ENCODE measurements at places on chromosomes 11 and 22. TPM values are rescaled to one million over a fixed set of nuclear protein-coding genes. Genes with fewer than 3 reads are reported as not detected.

OTOG gene
- total RNA-seq: not detected

GLYAT gene
- not detected for total RNA-seq

PRPF19 gene
- 80.2 TPM for total RNA-seq

MUC5AC gene
- not detected for total RNA-seq

IL18 gene
- total RNA-seq: not detected

SLC22A6 gene
- not detected for total RNA-seq

MOGAT2 gene
- total RNA-seq: not detected

HEPN1 gene
- total RNA-seq: not detected

UBQLN3 gene
- total RNA-seq: 0.34 TPM

FOLR3 gene
- total RNA-seq: not detected

NNMT gene
- total RNA-seq: not detected

CRYAB gene
- total RNA-seq: not detected

FERMT3 gene
- total RNA-seq: 172 TPM

TMPRSS6 gene
- 86.6 TPM for total RNA-seq

C22orf15 gene
- not detected for total RNA-seq

MMP11 gene
- total RNA-seq: 0.50 TPM

RASSF10 gene
- total RNA-seq: not detected

GVQW3 gene
- 1.6 TPM for total RNA-seq

MS4A3 gene
- not detected for total RNA-seq

DGKZ gene
- 78.9 TPM for total RNA-seq

DCPS gene
- 28.1 TPM for total RNA-seq

- peak; percentile 84 for ATAC-seq
Observed at GRCh38 chr22:37484480-37485394, 1.4 kb downstream of the MFNG start.

DNA sequence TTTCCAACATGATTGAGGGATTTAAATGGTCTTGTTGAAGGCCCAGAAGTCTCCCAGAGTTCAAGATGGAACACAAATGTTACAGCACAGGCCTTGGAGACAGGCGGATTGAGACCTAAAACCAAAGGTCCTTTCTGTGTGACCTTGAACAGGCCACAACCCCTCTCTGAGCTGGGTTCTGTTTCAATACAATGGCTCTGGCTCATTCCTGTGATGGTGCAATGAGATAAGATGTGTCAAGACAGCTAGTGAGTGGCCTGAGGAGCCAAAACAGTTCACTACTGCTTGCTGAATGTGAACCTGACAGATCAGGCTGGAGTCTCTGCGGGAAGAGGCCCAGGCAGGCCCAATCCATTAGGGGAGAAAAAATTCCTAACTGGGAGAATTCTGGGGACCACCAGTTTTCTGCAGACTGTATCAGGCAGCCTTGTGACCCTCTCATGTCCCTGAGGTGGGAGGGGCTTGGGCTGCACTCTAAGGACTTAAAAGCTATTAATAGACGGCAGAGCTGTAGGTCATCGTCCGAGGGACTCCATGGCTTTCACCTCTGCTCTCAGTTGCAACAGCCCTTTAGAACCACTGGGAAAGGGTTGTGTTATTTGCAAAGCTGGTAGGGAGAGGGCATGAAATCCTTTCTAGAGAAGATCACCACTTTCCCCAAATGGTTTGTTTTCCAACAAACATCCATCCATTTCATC, 126.1 kb upstream of the TEAD1 start:
- no peak for ATAC-seq

DNA sequence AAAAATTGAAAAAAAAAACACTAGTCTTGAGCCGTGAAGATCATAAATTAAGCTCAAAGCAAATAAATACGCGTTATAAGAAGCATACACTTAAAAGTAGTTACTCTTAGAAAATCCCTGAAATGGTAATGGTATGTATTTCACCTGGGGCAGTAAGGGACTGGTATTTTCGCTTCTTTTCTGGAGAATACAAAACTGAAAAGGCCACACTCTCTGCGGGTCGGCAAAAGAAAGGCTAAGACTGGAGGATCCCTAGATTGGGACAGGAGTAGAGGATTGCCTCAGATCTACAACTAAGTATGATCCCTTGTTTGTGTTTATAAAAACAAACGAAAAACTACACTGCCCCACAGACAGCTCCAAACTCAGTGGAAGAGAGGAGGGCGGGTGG, 617 bp downstream of the TSG101 start:
- ATAC-seq: no peak

- ATAC-seq: no peak
Observed at GRCh38 chr11:4495986-4496385, 13.5 kb downstream of the OR52K1 start.

GRCh38 chr11:18394928-18395734, 768 bp downstream of the LDHA start:
- no peak for ATAC-seq

GRCh38 chr11:30447058-30447640, 124.2 kb downstream of the ARL14EP start:
- no peak for ATAC-seq

GRCh38 chr11:134252346-134253187, 585 bp downstream of the THYN1 start:
- peak; percentile 14 for ATAC-seq

GRCh38 chr22:17918840-17919239, 105.5 kb downstream of the MICAL3 start:
- ATAC-seq: no peak

- no peak for ATAC-seq
Observed at GRCh38 chr22:44561139-44561840, 63.3 kb upstream of the RTL6 start.

- ATAC-seq: peak; percentile 58
Observed at GRCh38 chr11:86800076-86800959, at the start of gene PRSS23. PRSS23 (plus strand) TSS chr11:86800542; CDS start chr11:86807644, 7,102 bp downstream.

DNA sequence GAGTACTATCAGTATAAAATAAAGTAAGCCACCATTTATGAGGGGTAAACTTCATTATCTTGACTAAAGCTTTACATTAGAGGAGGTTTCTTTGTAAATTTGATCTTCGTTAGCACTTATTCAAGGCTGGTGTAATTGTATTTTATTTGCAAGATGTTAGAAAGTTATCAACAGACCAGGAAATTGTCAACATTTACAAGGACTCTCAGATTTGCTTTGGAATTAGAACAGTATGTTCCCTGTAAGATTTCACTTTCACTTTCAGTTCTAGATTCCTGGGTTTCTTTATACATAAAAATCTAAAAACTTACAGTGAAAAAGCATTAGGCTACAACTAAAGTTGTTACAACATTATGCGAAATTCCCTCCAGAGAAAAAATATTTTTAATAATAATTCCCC, 4.6 kb upstream of the BIRC3 start:
- no peak for ATAC-seq

DNA sequence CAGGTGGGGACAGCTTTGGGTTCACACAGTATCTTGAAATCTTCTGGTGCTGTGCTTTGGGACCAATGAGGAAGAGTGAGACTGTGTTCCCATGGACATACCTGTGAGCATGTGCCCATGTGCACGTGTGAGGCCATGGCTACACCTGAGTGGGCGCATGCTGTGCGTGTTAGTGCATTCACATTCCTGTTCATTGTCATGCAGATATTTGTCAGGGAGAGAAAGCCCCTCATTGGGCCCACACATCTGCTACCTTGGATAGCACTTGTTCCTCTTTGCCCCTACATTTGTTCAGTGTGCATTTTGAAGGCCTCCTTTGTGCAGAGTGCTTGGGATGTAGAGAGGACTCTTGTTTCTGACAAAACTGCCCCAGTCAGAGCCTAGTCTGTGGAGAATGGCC, 154.3 kb upstream of the E2F8 start:
- no peak for ATAC-seq

- no peak for ATAC-seq
Observed at GRCh38 chr22:42565956-42566355, 12.2 kb downstream of the SERHL2 start.

- no peak for ATAC-seq
Observed at GRCh38 chr11:84780689-84781293, 846.4 kb downstream of the DLG2 start.

GRCh38 chr11:114083391-114084252, 24.1 kb downstream of the ZBTB16 start:
- ATAC-seq: no peak

DNA sequence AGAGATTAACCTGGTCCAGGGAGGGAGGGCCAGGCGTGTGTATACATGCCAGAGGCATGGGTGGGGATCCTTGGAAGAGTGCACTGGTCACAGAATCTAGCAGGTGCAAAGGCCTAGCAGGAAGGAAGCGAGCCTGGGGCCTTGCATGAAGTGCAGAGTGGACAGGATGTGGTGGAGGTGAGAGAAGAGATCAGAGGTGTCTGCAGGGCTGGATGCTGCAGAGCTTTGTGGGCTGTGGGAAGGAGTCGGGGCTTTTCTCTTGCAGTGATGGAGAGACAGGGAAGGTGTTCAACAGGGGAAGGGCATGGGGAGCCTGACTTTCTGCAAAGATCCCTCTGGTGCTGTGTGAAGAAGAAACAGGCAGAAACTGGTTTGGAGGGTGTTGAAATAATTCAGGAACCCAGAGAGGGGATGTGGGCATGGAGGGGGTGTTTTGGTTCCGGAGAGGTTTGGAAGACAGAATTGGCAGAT, 2.5 kb upstream of the TPST2 start:
- peak; percentile 60 for ATAC-seq

DNA sequence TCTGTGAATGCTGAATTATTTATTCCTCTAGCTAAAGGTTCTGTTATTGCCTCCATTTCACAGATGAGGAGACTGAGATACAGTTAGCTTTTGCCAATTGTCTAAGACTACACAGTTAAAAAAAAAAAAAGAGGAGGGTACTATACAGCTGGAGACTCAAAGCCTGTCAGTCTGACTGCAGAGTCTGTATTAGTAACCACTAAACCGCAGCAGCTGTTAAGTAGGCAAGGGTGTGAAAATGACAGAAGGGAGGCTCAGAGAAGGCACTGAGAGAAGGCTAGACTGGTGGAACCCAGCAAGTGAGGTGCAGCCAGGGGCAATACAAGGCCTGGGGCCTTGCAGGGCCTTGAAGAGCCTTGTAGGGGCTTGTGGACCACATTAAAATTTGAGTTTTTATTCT, 181.2 kb downstream of the CSNK2A3 start:
- ATAC-seq: peak; percentile 86

GRCh38 chr11:132523929-132524328, 1008.4 kb downstream of the OPCML start:
- ATAC-seq: no peak

- peak; percentile 78 for ATAC-seq
Observed at GRCh38 chr11:66386171-66387069, 14.9 kb upstream of the SLC29A2 start.

DNA sequence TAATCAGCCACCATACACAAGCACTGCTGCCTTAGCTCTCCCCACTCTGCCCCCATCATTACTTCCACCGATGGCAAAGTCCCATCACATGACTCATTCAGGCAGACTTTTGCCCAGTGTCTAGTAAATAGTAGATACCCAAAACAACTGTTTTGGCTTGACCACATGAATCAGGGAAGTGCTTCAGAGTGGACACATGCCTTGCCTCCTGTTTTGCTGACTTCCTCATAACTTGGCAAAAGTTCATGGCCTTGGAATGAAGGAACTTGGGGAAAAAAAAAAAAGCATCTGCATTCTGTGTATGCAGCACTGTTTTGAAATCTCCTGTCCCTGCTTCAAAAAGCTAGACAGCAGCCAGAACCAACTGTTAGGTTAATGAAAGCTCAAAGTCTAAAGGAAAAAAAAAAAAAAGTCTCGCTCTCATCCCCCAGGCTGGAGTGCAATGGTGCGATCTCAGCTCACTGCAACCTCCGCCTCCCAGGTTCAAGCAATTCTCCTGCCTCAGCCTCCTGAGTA, 335.3 kb downstream of the FAM181B start:
- no peak for ATAC-seq

- peak; percentile 78 for ATAC-seq
Observed at GRCh38 chr11:111441443-111441842, 62.4 kb upstream of the POU2AF1 start.

DNA sequence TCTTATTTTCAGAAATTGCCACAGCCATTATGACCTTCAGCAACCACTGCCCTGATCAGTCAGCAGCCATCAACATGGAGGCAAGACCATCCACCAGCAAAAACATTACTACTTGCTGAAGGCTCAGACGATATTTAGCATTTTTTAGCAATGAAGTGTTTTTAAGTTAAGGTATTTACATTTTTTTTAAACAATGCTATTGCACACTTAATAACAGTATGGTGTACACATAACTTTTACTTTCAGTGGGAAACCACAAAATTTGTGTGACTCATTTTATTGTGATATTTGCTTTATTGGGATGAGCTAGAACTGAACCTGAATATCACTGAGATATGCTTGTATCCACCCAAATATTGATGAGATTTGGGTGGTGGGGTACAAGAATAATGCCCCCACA, 110.9 kb downstream of the TSPAN18 start:
- no peak for ATAC-seq

GRCh38 chr11:28231475-28231874, 123.3 kb downstream of the METTL15 start:
- ATAC-seq: no peak

GRCh38 chr11:65871811-65872548, 620 bp downstream of the EFEMP2 start:
- no peak for ATAC-seq

DNA sequence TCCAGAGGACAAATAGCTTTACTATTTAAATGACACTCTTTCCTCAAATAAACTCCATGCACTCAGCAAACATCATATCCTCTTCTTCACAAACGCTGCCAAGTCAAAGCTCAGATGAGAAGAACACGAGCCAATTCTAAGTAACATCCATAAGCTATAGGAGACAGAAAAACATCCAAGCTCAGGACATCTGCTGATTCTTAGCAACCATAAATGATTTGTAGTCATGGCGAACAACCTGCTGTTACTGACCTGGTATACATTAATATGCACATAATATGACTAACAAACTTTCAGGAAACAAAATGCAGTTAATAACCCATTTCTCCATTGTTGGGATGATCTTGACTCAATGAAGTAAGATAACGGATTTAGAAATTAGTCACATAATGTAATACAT, 6.7 kb downstream of the GALNT18 start:
- ATAC-seq: no peak

GRCh38 chr11:28058333-28058732, 49.6 kb downstream of the KIF18A start:
- no peak for ATAC-seq

Measured in activated T-helper 17 cell treated with anti-CD3 and anti-CD28 coated beads, Interleukin-2, amount 50 U/mL, for 72 hours (primary cell).